ENCODE measurements at places on chromosomes 2 and 18. TPM values are rescaled to one million over a fixed set of nuclear protein-coding genes. Genes with fewer than 3 reads are reported as not detected.

DNA sequence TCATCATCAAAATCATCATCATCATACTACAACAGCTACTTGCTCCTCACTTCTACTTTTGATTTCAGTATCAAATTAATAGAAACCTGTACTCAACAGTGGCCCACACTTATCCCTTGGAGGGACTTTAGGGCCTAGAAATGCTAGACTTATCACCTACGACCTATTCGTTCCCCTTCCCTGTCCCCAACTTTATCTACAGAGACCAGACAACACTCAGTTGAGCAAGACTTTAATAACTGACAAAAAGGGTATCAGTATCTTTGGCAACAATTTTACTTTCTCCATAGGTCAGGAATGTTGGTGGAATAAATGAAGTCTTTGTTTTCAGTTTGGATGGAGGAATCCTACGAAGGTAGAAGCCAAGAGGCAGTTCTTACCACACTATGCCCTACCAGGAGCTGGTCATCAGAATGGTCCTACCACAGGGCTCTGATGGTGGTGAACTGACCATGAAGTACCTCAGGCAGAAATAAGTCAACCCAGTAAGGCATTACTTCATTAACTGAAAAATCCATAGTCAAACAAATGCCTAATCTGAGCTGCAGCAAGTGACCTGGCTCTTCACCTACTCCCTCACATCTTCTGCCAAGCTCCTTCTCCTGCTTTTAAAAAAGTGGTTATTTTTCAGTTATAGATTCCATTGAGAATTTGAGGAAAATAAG, 26.6 kb downstream of the MBD2 start:
- no peak for DNase-seq

DNA sequence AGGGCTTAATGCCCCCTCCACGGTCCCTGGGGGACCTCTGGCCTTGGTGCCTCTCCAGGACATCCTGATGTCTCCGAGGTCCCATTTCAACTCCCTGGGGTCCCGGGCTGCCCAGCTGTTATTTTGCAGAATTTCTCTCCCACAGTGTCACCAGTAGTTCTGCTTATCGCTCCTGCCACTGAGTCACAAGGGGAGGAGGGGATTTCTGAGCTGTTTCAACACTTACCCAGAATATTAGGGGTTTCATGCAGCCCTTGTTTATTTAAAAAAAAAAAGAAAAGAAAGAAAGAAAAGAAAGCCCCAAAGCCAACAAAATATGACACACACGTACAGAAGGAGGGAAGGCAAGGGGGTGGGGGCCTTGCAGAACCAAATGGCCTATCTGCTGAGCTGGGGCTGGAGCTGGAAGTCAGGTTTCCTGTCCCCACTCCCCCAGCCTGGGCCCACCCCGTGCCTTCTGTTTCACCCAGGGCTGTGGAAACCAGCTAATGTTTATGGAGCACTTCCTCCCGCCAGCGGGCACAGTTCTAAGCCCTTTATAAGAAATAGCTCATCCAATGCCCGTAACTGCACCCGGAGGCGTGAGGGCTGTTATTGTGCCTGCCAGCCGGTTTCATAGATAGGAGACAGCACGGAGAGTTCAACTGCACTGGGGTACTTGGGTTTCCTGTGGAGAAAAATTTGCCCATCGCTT, 8.4 kb upstream of the ARID5A start:
- DNase-seq = no peak

GRCh38 chr2:223222397-223222796, 170.4 kb downstream of the KCNE4 start:
- no peak for DNase-seq

The FLACC1 gene
- total RNA-seq = 0.69 TPM

- DNase-seq = no peak
These were observed 5.0 kb downstream of the GYPC start for GRCh38 chr2:126660971-126661370.

The TUBA4B gene
- not detected for total RNA-seq

The CD207 gene
- total RNA-seq = 52.0 TPM

DNA sequence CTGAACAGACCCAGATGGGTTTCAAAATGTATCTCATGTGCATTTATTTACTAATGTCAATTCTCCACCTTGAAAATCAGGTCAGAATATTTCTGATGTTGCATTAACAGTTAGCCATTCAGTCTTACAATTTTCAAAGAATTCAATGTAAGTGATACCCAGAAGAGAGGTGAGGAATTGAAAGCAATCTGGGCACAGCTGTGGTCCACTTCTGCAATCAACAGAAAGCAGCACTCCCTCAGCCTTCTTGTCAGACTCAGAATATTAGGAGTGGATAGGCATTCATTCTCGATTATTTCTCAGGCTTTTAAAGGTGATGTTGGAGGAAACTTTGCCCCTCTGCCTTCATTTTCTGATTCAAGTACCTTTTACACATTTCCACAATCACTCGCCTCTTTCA, 15.7 kb downstream of the CCL20 start:
- DNase-seq = no peak

DNA sequence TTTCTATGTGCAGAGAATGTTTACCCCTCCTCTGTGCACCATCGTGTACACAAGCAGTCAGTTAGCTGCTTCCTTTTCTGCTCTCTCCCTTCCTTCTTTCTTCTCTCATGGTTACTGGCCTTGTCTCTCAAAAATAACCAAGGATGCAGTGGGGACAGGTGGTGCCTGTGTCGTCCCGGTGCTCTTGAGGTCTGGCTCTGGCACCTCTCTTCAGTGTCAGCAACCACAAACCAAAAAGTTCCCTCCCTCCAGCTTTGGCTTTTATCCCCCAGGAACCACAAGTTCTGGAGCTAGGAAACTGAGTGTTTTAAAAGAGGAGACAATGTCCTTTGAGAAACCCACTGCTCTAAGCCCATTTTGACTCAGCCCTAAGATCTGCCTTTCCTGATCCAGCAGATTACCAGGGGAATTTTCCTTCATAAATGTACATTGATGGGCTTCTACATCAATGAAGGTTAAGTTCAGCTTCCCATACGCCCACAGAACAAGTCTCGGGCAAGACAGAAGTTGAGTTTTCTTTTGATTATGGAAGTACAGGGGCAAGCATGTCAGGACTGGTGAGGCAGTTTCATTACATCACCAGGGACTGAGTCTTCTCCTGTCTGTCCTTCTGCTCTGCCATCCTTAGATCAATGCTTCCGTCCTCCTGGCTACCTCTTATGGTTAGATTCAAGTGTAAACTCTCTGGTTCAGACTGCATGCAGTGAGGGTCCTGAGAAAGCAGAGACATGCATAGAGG, 232.2 kb downstream of the SETBP1 start:
- DNase-seq = no peak

The FIGN gene
- total RNA-seq = 0.88 TPM

DNA sequence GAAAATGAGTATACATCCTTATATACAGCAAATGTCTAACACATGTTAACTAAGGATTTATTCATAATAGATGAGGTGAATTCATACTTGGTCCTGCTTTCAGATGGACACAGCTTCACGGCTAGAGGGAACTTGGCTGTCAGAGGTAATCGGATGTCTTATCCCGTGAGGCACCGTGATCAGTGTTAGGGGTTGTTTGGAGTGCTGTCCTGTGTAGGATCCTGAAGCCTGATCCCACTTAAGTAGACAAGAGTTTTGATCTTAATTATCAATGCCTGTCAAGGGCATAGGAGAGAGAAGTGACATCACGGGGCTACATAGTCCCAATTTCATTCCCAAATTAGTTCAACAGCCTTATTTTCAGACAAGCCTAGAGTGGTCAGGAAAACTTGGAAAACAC, 204.6 kb downstream of the RNF144A start:
- DNase-seq = no peak

The BMPR2 gene
- 32.1 TPM for total RNA-seq

The LRP2 gene
- not detected for total RNA-seq

- DNase-seq = no peak
These were observed 125.4 kb downstream of the TPO start for GRCh38 chr2:1538663-1539062.

- no peak for DNase-seq
These were observed 42.0 kb downstream of the NABP1 start for GRCh38 chr2:191719938-191720337.

GRCh38 chr18:26119246-26119645, 14.4 kb upstream of the PSMA8 start:
- no peak for DNase-seq

DNA sequence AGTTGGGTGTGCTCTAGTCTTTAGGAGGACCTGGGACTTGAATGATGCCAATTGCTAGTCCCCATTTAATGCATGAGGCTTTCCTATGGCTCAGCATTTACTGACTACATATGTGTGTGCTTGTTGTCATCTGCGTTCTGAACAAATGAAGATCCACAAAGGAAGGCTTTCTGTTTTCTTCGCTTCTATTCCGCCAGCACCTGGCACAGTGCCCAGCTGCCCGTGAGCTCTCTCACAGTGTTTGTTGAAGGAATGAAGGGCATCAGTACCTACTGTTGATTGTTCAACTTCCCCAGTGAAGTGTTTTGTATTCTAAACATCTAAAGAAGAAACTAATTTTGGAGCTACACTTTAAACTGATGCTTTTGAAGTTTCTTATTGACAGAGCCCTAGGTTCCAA, 122.4 kb upstream of the LINC00305 start:
- no peak for DNase-seq

DNA sequence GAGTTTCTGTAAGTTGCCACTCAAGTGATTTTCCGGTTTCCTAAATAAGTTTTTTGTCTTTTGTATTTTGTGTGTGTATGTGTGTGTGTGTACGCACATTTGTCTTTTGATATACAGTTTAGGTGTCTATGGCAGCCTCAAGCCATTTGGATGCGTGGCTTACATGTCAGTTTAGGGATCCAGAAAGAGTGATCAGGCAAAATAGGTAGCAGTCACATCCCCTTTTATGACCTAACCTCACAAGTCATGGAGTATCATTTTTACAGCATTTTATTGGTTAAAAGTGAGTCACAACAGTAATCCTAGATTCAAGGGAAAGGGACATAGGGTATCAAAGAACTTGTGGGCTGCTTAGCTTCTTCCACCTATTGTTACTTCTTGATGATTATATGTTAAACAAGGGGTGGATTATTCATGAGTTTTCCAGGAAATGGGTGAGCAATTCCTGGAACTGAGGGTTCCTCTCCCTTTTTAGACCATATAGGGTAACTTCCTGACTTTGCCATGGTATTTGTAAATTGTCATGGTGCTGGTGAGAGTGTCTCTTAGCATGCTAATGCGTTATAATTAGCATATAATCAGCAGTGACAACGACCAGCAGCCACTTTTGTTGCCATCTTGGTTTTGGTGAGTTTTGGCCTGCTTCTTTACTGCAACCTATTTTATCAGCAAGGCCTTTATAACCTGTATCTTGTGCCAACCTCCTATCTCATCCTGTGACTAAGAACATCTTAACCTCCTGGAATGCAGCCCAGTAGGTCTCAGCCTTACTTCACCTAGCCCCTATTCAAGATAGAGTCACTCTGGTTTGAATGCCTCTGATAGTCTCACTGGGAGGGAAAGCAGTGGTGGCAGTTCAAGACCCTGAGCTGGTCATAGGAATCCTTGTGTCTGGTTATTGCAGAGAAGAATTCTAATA, 8.6 kb upstream of the SOCS6 start:
- DNase-seq = no peak

The OSBPL1A gene
- total RNA-seq = 46.7 TPM

DNA sequence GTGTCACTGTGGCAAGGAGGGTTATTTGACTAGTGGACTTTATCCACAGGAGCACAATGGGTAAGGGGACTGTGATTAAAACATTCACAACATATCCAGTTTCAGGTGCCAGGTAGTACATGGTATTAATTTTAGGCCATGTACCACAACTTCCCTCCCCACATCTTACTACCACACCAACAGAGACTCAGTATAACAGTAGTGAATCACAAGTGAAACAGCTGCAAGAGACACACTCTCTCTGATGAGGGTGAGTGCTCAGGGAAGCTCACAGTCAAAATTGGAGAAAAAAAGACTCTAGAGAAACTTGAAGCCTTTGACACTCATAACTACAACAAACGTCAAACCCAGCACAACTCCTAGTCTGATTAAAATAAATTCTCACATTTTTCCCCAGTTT, 367.6 kb upstream of the GYPC start:
- DNase-seq = no peak

- DNase-seq = no peak
These were observed 184.2 kb downstream of the PIEZO2 start for GRCh38 chr18:10965119-10965518.

GRCh38 chr2:205768341-205768740, 86.0 kb downstream of the NRP2 start:
- DNase-seq = no peak

DNA sequence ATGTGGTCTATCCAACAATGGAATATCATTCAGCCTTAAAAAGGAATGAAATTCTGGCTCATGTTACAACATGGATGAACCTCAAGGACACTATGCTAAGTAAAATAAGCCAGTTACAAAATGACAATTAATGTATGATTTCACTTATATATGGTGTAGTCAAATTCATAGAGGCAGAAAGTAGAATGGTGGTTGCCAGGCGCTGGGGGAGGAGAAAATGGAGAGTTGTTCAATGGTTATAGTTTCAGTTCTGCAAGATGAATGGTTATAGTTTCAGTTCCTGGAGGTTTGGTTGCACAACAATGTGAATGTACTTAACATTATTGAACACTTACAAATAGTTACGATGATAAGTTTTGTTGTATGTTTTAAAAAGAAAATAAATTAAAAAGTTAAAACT, 79.2 kb upstream of the IL1R2 start:
- DNase-seq = no peak

- DNase-seq = no peak
These were observed 299.1 kb upstream of the NXPH2 start for GRCh38 chr2:139079311-139079710.

DNA sequence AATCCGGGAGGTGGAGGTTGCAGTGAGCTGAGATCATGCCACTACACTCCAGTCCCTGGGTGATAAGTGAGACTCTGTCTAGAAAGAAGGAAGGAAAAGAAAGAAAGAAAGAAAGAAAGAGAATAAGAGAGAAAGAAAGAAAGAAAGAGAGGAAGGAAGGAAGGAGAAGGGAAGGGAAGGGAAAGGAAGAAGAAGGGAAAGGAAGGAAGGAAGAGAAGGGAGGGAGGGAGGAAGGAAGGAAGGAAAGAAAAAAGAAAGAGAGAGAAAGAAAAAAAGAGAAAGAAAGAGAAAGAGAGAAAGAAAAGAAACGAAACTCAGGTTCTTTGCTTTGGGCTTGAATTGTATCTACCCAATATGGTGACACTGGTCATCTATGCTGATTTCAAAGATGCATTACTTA, 102.3 kb upstream of the GATA6 start:
- DNase-seq = no peak

- peak; percentile 23 for DNase-seq
These were observed 237.4 kb upstream of the HS6ST1 start for GRCh38 chr2:128556089-128556488.

The REG3G gene
- not detected for total RNA-seq

- DNase-seq = peak; percentile 60
These were observed 106.1 kb downstream of the COLEC12 start for GRCh38 chr18:394262-394986.

- DNase-seq = no peak
These were observed 332.0 kb downstream of the ZNF521 start for GRCh38 chr18:25019931-25020330.

The SERPINB2 gene
- total RNA-seq = 88.7 TPM

- DNase-seq = no peak
These were observed 28.3 kb upstream of the UBE2E3 start for GRCh38 chr2:180952082-180952481.

Measured in lower leg skin (tissue), 4 donors.